K562 (cell line): ENCODE measurements at places on chromosomes 3 and 15. TPM values are rescaled to one million over a fixed set of nuclear protein-coding genes. Genes with fewer than 3 reads are reported as not detected.

GRCh38 chr15:99410477-99410876 is 155.3 kb upstream of the MEF2A start:
- H3K4me3 ChIP-seq: no peak overlapping the region
- DNase-seq: no peak
- H3K36me3 ChIP-seq: no peaks in the 10 kb centered on the region
- H3K27ac ChIP-seq: no peak overlapping the region

GRCh38 chr15:76439542-76439941 is 103.0 kb downstream of the ISL2 start:
- H3K27me3 ChIP-seq: no peaks in the 10 kb centered on the region; the same call in 2 of the 3 replicates
- DNase-seq: no peak
- H3K36me3 ChIP-seq: no peaks in the 10 kb centered on the region
- H3K4me3 ChIP-seq: no peak overlapping the region
- H3K27ac ChIP-seq: no peak overlapping the region
- H3K4me1 ChIP-seq: no peaks in the 10 kb centered on the region

- H3K27me3 ChIP-seq: no peaks in the 10 kb centered on the region
- H3K27ac ChIP-seq: no peak overlapping the region
- H3K36me3 ChIP-seq: peaks cover 87% of the 10 kb centered on the region
- H3K4me1 ChIP-seq: no peaks in the 10 kb centered on the region; the same call in 1 of the 2 replicates
- no peak for DNase-seq
Observed at GRCh38 chr3:16294844-16295243, 29.8 kb downstream of the OXNAD1 start.

GRCh38 chr3:49638445-49638844 is 35.7 kb upstream of the APEH start:
- peaks cover 22% of the 10 kb centered on the region; the same call in 2 of the 3 replicates for H3K4me1 ChIP-seq
- H3K36me3 ChIP-seq: no peaks in the 10 kb centered on the region
- H3K27me3 ChIP-seq: no peaks in the 10 kb centered on the region
- DNase-seq: peak; percentile 76
- H3K27ac ChIP-seq: peak overlapping the region; percentile 36; the same call in 1 of the 3 replicates

GRCh38 chr15:80934761-80935221 is 54.8 kb downstream of the MESD start:
- peaks cover 3% of the 10 kb centered on the region; the same call in 1 of the 3 replicates for H3K27me3 ChIP-seq
- no peaks in the 10 kb centered on the region for H3K4me1 ChIP-seq
- no peak overlapping the region for H3K4me3 ChIP-seq
- H3K36me3 ChIP-seq: no peaks in the 10 kb centered on the region
- H3K27ac ChIP-seq: no peak overlapping the region

MESP2 gene
- polyA plus RNA-seq: 0.37 and 0.47 TPM in 2 replicates

GPR160 gene
- polyA plus RNA-seq: 5.1 and 6.0 TPM in 2 replicates

LPCAT4 gene
- 28.4 and 32.7 TPM in 2 replicates for polyA plus RNA-seq

UNC13C gene
- not detected in 2 replicates for polyA plus RNA-seq

HTR3E gene
- not detected in 2 replicates for polyA plus RNA-seq
